GM13976 (cell line): ENCODE measurements at places on chromosomes 1 and 21.

DNA sequence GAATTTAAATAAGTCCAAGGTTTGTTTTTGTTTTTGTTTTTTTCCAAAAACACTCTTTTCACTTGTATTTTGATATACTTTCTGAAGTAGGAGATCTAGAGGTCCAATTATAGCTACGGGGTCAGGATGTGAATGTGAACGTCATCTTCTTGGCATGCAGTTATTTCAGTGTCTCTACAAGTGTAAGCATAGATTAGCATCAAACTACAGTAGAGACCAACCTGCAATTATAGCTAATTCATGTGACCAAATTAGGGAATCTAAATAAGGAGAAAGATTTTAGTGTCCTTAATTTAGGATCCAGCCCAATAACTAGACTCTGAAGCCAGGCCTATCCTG is 107.3 kb upstream of the PALMD start:
- DNase-seq = no peak

- DNase-seq = no peak
Measured at GRCh38 chr1:212482637-212483441, 50.1 kb downstream of the NENF start.

GRCh38 chr1:65355031-65355712 is 45.8 kb downstream of the DNAJC6 start:
- no peak for DNase-seq

DNA sequence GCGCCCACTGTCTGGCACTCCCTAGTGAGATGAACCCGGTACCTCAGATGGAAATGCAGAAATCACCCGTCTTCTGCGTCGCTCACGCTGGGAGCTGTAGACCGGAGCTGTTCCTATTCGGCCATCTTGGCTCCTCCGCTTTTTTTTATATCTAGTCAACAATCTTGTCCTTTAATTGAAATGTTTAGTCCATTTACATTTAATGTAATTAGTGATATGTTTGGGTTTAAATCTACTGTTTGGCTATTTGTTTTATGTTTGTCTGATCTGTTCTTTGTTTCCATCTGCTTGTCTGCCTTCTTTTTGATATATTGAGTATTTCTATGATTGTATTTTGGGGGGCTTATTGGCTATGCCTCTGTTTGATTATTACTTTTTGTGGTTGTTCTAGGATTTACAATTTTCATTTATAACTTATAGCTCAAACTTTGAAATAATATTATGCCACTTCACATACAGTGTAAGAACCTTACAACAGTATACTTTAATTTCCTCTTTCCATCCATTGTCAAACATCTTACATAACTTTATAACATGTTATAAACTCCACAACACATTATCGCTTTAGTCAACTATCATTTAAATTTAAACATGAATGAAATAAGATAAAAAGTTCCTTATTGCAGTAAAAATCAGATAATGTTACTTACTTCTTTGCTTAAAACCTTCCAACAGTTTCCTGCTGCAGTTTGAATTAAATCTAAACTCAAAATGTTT is 16.5 kb upstream of the RYR2 start:
- no peak for DNase-seq

DNA sequence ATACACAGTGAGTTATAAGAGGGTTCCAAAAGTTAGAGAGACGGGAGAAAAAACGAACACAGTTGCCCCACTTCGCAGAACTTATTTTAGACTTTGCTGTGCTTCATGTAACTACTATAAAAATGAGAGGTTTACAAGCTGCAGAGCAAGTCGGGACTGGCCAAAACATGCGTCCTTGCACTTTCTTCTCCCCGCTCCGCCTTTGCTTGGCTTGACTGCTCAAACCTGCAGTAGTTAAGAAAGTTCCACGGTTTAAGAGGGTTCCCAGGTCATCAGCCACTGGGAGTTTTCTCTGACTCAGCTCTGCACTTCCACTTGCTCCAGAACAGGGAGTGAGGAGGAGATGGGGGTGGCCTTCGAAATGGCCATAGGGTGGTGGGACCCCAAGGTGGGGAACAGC is 36.2 kb downstream of the CLIC6 start:
- DNase-seq = no peak

- no peak for DNase-seq
Measured at GRCh38 chr1:65170511-65171142, 22.6 kb downstream of the AK4 start.

DNA sequence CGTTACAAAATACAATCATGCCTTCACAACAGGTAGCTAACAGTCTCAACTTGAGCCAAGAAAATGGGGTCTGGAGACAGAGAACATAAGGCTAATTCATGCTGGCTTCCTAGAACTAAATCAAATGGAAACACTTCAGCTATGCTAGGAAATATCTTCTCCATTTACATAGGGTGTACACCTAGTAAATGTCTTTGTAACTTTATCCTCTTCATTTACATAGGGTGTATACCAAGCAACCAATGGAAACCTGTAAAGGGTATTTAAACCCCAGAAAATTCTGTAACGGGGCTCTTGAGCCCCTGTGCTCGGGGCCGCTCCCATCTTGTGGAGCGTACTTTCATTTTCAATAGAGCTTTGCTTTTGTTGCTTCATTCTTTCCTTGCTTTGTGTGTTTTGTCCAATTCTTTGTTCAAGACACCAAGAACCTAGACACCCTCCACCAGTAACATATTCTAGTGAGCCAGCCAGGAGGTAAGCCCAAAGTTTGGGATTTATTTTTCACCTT is 19.5 kb upstream of the CYP4X1 start:
- no peak for DNase-seq

- no peak for DNase-seq
Measured at GRCh38 chr1:14782741-14783591, 184.5 kb downstream of the KAZN start.

GRCh38 chr1:1112237-1112985 is 3.5 kb downstream of the C1orf159 start:
- no peak for DNase-seq

DNA sequence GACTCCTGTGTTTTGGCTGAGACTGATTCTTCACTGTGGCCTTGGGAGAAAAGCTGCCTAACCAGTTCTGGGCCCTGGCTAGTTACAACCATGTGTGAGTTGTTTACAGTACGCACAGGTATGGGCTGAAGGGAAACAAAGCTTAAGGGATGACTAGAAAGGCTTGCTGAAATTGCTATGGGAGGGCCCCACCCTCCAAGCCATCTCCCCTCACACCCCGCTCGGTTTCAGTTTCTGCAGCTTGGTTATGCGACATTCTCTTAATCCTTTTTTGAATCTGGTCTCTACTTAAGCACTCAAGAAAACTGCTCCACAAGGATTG is 43.1 kb downstream of the PBX1 start:
- DNase-seq = no peak

- DNase-seq = no peak
Measured at GRCh38 chr1:89279011-89279466, 6.4 kb upstream of the GBP5 start.

DNA sequence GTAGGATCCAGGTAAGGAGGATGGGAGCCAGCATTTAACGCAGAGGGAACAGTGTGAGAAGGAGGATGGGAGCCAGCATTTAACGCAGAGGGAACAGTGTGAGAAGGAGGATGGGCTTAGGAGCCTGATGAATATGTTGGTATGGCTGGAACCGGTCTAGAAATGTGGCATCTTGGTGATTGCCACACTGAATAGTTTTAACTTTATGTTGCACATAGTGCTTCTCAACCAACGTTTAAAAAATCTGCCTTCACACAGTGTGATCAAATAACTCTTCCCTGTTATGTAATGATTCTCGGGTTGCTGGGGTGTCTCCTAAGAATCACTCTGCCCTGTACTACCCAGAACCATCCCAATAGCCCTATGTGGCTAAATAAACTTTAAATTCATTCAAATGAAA is 146.9 kb upstream of the DUSP10 start:
- no peak for DNase-seq

GRCh38 chr1:17360272-17360956 is 11.6 kb upstream of the PADI6 start:
- no peak for DNase-seq

- DNase-seq = no peak
Measured at GRCh38 chr1:8171751-8172464, 145.8 kb upstream of the ERRFI1 start.

DNA sequence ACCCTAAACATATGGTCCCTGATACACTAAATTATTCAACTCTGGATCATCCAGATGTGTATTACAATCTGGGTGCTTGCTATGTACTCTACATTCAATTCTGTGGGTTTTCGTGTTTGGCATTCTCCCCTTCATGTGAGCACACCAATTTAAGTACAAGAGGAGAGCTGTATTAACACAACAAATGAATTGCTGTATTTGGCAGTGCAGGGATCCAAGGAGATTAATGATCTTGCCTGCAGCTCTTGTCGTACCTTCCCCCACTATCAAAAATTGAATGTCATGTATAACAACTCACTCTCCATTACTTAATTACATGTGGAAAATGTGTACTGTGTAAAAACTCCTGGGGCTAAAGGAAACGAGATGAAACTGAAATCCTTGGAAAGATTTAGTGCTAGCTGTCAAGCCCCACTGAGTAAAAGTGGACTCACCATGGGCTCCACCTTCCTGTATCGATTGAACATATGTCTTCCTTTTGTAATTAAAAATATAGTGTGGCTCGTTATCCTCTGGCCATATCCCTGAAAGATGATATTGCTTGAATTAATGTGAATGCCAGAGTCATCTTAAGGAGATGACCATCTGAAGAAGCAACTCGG is 172.2 kb upstream of the L1TD1 start:
- no peak for DNase-seq

DNA sequence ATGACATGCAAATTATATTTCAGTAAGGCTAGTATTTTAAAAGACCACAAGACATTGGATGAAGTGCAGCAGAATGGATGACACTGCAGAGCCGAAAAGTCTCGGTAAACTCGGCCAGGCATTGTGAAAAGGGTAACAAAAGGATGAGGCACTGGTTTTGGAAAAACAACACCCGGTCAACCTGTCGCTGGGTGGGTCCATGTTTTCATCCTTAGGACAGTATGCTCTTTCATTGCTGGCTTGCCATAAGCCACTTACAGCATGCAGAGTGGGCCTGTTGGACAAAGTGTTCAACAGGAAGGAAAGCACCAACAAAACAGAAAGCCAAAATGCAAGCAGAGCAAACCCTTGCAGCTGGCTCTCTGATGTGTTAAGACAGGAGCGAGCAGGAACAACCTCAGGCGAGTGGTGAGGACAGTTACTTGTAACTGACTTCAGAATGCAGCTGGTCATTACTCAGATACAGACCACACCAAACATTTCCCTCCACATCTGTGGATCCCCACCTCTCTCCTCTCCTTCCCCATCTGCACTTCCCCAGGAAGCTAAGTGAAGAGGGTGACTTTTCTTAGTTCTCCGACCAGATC is 2.9 kb upstream of the RCAN1 start:
- no peak for DNase-seq

DNA sequence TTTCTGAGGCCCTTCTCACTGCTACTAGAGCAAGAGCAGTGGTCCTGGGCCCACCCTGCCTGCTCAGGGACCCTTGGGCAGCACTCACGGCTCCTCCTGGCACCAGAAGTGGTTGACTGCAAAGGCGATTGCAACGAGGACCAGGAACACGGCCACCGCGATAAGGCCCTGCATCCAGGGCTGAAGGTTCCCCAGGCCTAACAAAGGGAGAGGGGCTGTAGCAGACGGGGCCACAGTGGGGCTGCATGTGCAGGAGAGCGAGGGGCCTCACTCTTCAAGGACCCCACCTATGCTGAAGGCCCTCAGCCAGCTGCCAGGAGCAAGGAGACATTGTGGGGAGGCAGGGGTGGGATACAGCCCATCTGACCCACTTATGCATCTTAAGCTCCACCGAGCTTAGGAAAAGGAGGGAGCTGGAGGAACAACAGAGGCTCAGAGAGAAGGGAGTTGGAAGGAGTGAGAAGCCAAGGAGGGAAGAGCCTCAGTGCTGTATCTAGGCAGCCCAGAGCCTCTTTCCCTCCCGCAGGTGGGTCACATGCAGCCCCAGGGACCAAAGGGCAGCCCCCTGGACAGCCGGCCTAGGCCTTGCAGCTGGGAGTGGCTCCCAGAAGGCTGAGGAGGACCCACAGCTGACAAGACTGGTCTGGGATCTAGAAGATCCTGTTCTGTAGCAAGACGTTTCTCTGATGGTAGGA is 2.5 kb downstream of the PDZK1IP1 start:
- no peak for DNase-seq

DNA sequence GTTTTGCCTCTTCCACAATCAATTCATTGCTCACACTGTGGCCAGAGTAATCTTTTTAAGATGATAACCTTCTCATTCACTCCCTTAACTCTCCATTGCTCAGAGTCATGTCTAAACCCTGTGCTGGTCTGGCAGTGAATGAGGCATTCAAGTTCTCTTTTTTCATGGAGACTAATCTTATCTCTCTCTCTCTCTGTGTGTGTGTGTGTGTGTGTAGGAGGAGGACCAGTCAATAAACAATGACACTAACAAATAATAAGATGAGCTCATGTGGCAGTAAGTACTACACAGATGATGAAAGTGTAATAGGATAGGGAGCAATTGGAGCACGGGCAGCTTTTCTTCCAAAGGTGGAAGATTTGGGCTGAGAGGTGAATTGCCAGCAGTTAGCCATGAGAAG is 122.0 kb upstream of the B3GALT2 start:
- DNase-seq = no peak

GRCh38 chr1:198599749-198600148 is 39.1 kb upstream of the PTPRC start:
- no peak for DNase-seq

- DNase-seq = peak; percentile 60
Measured at GRCh38 chr1:228141226-228142044, 1.4 kb downstream of the GUK1 start.

- DNase-seq = no peak
Measured at GRCh38 chr1:84869720-84870119, 23.3 kb downstream of the LPAR3 start.

GRCh38 chr1:245698860-245699259 is 544.1 kb downstream of the KIF26B start:
- DNase-seq = no peak

- no peak for DNase-seq
Measured at GRCh38 chr1:173865468-173866164, 2.2 kb downstream of the GAS5 start.

DNA sequence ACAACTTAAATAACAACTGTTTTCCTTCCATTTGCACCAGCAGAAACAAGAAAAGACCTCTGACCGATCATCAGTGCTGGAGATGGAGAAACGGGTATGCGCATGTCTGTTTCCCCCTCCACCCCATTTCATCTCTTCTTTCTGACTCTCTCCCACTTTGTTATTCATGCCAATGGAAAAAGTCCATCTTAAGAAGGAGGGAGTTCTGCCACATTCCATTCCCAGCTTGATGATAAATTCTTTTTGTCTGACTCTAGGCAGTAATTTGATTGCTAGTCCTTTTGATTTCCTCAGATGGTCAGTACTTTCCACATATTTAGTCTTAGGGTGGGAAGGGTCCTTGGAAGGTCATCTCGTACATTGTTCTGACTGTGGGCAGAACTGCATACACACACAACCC is 142.5 kb downstream of the SYT2 start:
- no peak for DNase-seq

DNA sequence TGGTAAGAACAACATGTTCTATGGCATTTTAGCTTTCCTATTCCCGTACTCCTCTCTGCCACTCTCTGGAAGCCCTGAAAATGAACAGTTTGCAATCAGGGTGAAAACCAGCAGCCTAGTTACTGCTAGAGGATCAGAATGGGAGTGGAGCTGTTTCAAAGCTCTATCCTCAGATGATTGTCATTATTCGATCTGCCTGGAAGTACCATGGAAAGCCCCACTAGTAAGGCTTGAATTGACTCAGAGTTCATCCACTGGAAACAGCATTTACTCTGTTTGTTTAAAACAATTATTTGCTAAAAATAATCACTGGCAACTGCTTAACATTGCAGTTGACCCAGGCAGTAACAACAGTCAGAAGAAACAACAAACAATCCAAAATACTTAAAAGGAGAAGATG is 91.2 kb downstream of the USH2A start:
- no peak for DNase-seq
